Hypothalamus (tissue), 51 donors: ENCODE measurements at places on chromosomes 3 and 15.

DNA sequence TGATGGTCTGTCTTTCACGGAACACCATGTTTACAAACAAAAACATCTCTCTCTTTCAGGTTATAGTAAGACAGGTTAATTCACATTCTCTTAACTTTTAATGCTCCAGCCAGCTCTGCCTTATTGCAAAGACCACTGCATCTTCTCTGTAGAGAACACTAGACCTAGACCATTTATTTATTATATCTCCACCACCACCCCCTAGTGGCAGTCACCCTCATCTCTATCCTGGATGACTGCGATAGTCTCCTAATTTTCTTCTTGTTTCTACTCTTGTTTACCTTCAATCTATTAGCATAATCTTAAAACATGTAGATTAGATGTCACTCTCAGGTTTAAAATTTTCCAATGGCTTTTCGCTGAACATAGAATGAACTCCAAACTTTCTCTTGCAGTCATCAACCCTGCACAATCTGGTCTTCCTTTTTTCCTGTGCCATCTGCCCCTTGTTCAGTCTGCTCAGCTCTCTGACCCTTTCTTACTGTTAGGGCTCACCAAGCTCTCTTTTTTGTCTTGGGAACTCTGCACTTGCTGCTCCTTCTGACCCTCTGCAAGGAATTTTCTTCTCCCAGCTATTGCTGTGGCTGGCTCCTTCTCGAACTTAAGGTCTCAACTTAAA is 155.6 kb downstream of the SQOR start:
- no peak for DNase-seq

DNA sequence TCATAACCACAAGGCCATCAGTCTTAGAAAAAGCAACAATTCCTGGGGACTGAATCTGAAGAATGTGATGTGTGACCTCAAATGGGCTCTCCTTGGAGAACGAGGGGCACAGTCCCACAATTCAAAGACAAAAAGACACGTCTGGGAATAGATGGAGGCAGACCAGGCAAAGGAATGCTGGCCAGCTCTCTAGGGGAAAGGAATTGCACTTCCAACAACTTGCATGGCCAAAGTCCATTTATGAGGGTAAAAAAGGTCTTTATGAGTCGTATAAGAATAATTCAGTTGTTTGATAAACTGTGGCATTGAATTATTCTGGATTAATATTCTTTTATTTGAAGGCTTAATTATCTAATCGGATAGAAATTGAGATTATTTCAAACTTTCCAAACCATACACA is 180.5 kb upstream of the FEZF2 start:
- no peak for DNase-seq

DNA sequence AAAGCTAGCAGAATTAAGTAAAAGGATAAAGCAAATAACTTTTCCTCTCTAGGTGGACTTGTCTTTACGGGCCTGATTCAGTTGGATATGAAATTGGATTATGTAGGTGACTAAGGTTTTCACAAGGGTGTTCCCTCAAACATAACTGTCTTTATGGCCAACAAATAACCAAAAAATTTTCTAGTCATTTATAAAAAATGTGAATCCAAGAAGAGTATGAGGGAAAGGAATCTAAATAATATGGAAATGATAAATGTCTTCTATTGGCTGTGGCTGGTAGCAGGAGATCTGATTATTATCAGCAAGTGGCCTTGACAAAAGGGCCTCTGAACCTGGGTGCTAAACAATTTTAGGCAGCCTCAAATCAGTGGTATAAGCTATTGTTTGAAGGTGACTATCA is 594.0 kb upstream of the UBE2E2 start:
- no peak for DNase-seq

DNA sequence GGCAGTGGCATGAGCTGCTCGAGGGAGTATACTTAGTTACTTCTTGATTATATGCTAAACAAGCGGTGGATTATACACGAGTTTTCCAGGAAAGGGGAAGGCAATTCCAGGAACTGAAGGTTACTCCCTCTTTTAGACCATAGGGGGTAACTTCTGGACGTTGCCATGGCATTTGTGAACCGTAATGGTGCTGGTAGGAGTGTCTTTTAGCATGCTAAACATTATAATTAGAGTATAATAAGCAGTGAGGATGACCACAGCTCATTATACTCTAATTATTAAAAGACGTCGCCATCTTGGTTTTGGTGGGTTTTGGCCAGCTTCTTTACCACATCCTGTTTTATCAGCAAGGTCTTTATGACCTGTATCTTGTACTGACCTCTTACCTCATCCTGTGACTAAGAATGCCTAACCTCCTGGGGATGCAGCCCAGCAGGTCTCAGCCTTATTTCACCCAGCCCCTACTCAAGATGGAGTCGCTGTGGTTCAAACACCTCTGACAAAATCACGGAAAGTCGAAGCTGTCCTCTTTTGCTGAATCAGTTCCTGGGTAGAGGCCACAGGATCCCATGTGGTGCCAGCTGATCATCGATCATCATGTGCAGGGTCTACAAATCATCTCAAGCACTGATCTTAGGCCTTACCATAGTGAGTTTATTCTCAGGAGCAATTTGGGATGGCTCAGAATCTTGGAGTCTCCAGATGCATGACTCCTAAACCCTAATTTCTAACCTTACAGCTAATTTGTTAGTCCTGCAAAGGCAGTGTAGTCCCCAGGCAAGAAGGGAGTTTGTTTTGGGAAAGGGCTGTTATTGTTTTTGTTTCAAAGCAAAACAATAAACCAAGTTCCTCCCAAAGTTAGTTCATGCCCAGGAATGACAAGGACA is 149.1 kb downstream of the TJP1 start:
- DNase-seq, result no peak

GRCh38 chr3:23455775-23456174 is 252.6 kb downstream of the UBE2E2 start:
- no peak for DNase-seq

- no peak for DNase-seq
Measured at GRCh38 chr3:46928282-46928681, 48.3 kb downstream of the CCDC12 start.

DNA sequence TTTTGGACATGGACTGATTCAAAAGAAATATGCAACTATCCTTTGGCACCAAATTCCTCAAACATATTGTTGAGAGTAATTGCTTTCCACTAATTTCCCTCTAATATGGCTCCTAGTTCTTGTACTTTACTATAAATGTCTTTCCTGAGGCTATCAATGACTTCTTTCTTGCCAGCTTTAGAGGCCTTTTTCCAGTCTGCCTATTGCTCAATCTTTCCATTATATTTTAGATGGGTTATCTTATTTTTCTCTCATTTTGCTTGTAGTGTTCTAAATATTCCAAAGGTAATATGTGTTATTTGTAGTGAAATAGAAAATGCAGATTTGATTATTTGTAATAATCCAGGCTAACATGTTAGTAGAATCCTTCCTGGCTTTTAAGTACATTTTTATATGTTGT is 11.5 kb upstream of the TEX9 start:
- DNase-seq, result no peak

DNA sequence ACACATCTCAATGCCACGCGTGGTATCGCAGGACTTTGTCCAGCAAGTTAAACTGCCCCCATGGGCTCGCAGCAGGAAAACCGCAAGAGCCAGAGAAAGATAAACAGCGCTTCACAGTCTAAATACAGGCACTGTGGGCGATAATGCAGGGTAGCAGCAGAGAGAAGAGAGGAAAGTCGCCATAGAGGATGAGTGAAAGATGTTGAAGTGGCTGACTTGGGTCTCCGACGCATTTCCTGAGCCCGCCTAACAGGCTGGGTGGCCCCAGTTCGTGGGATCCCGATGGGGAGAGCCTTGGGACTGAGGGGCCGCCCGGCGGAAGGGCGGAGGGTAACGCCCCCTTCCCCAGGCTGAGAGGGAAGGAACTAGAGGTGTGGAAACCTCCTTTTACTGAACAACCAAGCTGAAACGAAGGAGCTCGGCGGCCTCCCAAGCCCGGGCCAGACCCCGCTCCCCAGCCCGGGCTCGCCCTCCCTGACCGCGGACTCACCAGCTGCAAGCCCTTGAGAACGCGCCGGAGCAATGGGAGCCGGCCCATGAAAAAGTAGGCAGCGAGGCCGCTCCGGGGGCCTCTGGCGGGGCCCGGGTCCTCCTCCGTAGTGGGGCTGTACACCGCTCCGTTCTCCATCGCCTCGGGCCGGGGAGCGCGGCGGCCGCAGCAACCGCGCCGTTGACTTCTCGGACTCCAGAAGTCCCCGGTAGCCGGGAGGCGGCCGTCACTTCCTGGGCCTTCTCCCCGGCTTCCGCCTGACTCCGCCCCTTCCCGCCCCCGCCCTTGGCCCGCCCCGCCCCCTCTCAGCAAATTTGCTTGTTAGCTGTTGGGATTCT is at the start of gene CMTM6:
TSS of gene CMTM6 (minus strand) at position 735 of the 828 bp plus-strand sequence. CDS start at position 628, 107 bp downstream.
- peak; percentile 87 for DNase-seq
